ENCODE measurements at places on chromosomes 2 and 18. TPM values are rescaled to one million over a fixed set of nuclear protein-coding genes. Genes with fewer than 3 reads are reported as not detected.

Gene RAX
- total RNA-seq = not detected

Gene VIL1
- total RNA-seq = 0.73 TPM

Gene ANKRD62
- not detected for total RNA-seq

Gene SPC25
- total RNA-seq = 40.1 TPM

Gene OSBPL6
- 0.73 TPM for total RNA-seq

Gene FSHR
- total RNA-seq = not detected

Gene SCN9A
- total RNA-seq = not detected

Gene C1D
- total RNA-seq = 24.1 TPM

Gene TMEM163
- 2.3 TPM for total RNA-seq

Gene HPCAL1
- 47.0 TPM for total RNA-seq

Gene FBXO48
- total RNA-seq = 3.3 TPM

Gene EEF1B2
- 565 TPM for total RNA-seq

Gene ANKRD30BL
- not detected for total RNA-seq

Gene TRAK2
- 39.8 TPM for total RNA-seq

Gene SATB2
- 0.09 TPM for total RNA-seq

Gene ERICH2
- total RNA-seq = not detected

DNA sequence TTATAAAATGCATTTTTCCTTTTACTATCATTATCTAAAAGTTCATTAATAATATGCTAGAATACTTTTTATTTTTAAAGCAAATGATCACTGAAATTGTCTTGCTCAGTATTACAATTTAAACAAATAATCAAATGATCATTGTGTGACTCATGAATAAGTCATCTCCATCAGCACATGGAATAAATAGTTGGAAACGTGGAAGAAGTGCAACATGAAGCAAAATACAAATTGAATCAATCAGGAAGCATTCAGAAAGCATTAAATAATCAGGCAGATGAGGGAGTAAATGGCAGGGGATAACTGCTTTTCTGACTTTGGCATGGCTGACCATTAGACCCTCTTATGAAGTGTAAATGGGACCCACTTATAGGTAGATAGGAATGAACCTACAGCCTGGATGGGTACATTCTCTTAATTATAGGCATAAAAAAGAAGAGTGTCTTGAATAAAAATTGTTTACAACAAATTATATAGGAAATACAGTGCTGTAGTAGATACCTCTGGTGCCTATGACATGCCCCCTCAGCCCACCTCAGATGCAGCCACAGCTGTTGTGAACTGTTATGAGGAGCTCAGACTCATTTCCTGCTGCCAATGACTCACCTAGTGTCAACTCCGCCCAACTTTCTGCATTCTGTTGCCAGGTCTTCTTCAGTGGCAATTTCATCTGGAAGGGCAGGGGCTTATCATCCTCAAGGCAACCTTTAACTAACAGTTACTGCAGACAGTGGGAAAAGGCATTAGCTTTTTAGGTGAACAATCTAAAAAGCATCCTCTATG lies 936.0 kb downstream of the TRIB2 start:
- H3K27me3 ChIP-seq = no peaks in the 10 kb centered on the region
- no peak overlapping the region for H3K27ac ChIP-seq
- no peaks in the 10 kb centered on the region for H3K36me3 ChIP-seq
- H3K4me3 ChIP-seq = no peak overlapping the region
- no peaks in the 10 kb centered on the region for H3K4me1 ChIP-seq
- no peak for DNase-seq

- H3K27me3 ChIP-seq = peaks cover 5% of the 10 kb centered on the region
- no peak overlapping the region for H3K27ac ChIP-seq
- no peak overlapping the region for H3K4me3 ChIP-seq
- DNase-seq = no peak
Measured at GRCh38 chr2:216780843-216781242, 79.0 kb downstream of the TNP1 start.

DNA sequence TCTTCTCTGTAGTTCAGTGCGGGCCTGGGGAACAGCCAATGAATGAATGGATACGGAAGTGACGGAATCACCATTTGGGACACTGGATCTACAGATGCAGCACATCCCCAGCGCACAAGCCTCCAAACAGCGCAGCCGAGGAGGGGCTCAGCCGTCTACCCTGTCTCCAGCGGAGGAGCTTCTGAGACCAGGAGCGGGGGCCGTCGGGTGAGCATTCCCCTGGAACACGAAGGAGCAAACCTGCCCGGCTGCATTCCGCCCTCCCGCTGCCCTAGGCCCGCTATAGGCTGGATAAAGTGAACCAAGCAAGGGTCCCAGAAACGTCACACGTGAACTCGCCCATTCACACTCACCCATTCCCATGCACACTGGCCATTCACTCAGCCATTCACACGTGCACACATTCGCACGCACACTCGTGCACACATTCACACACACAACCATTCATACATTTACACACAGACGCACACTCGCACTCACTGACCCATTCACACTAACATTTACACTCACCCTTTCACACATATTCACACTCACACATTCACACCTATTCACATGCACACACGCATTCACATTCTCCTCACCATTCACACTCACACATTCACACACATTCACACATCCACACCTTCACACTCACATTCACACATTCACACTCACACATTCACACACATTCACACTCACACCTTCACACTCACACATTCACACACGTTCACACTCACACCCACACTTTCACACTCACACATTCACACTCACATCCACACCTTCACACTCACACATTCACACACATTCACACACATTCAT lies 63.4 kb downstream of the BIN1 start:
- no peak overlapping the region for H3K27ac ChIP-seq
- H3K27me3 ChIP-seq = peaks cover under 1% of the 10 kb centered on the region
- no peak overlapping the region for H3K4me3 ChIP-seq
- no peak for DNase-seq

GRCh38 chr2:204019572-204020501 lies 83.3 kb downstream of the ICOS start:
- peaks cover 38% of the 10 kb centered on the region for H3K4me1 ChIP-seq
- peak; percentile 75 for DNase-seq
- H3K27me3 ChIP-seq = no peaks in the 10 kb centered on the region
- no peak overlapping the region for H3K4me3 ChIP-seq
- peaks cover 13% of the 10 kb centered on the region for H3K36me3 ChIP-seq

DNA sequence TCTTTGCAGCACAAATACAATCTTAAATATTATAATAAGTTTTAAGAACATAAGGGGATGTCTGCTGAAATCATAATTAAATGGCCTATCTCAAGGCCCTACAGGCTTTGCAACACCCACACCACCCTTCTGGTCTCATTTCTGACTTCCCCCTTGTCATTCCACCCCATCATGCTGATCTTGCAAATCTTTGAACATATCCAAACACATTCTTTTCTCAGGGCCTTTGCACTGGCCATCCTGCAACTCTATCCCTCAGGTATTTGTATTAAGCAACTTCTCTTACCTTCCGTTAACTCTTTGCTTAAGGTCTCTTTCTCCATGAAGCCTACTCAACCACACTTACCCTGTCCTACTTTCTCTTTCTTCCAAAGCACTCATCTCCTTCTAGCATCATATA lies 51.8 kb upstream of the CCDC150 start:
- H3K27me3 ChIP-seq = peaks cover 69% of the 10 kb centered on the region
- H3K36me3 ChIP-seq = no peaks in the 10 kb centered on the region
- no peak overlapping the region for H3K27ac ChIP-seq
- no peak overlapping the region for H3K4me3 ChIP-seq
- peaks cover 12% of the 10 kb centered on the region for H3K4me1 ChIP-seq

- no peak overlapping the region for H3K4me3 ChIP-seq
- no peaks in the 10 kb centered on the region for H3K4me1 ChIP-seq
- no peaks in the 10 kb centered on the region for H3K27me3 ChIP-seq
- H3K27ac ChIP-seq = no peak overlapping the region
- H3K36me3 ChIP-seq = no peaks in the 10 kb centered on the region
- no peak for DNase-seq
Measured at GRCh38 chr2:21279525-21279924, 155.8 kb downstream of the TDRD15 start.

- H3K36me3 ChIP-seq = no peaks in the 10 kb centered on the region
- no peaks in the 10 kb centered on the region for H3K27me3 ChIP-seq
- H3K4me3 ChIP-seq = no peak overlapping the region
- peaks cover 30% of the 10 kb centered on the region for H3K4me1 ChIP-seq
- peak overlapping the region; percentile 14 for H3K27ac ChIP-seq
Measured at GRCh38 chr2:170340693-170341068, 162.7 kb downstream of the MYO3B start.

DNA sequence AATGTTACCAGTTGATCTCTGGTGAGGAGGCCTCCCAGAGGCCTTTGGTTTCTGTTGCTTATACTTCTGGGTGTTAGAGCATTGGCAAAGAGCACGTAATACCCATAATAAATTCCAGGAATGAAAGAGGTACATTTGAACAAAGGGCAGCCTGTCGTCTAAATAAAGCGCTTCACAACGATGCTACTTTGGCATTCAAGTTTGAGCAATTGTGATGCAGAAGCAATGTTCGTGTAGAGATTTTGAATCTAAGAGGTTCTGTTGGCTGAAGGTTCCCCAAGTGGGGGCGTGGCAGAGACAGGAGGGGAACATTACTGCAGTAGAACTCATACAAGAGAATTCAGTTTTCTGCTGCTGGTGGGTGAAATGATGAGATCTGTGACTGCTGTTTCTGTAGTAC lies 27.8 kb downstream of the ZNF532 start:
- peaks cover 12% of the 10 kb centered on the region for H3K4me1 ChIP-seq
- no peak for DNase-seq
- H3K27ac ChIP-seq = no peak overlapping the region
- H3K4me3 ChIP-seq = no peak overlapping the region
- peaks cover 6% of the 10 kb centered on the region for H3K27me3 ChIP-seq

- H3K4me1 ChIP-seq = peaks cover 26% of the 10 kb centered on the region
- no peak overlapping the region for H3K4me3 ChIP-seq
Measured at GRCh38 chr2:32632089-32632488, 4.2 kb downstream of the TTC27 start.

DNA sequence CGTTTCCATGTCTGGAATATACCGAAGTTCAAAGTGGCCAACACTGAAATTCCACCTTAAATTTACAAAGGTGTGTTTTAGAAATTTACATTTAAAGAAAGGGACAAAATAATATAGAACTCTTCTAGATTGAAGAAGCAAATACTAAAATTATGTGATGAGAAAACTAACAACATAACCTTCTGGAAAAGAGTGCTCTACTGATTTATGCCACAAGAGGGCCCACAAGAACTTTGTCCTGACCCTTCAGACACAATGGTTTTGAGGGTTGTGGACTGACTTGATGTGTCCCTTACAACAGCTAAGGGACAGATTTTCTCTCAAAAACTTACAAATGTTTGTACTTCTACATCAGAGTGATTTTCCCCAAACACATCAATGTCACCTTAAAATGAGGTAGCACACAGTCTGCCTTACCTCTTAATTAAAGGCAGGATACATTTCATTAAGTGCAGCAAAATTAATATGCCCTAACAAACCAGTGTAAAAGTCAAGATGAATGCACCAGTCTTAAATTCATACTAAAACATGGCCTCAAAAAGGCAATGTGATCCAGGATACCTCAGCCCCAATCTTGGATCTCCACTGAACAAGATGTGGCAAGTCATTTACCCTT lies 36.2 kb downstream of the EIF2AK3 start:
- peaks cover 4% of the 10 kb centered on the region for H3K4me1 ChIP-seq
- DNase-seq = peak; percentile 60
- H3K27ac ChIP-seq = peak overlapping the region; percentile 52
- peaks cover 24% of the 10 kb centered on the region for H3K36me3 ChIP-seq
- no peak overlapping the region for H3K4me3 ChIP-seq

DNA sequence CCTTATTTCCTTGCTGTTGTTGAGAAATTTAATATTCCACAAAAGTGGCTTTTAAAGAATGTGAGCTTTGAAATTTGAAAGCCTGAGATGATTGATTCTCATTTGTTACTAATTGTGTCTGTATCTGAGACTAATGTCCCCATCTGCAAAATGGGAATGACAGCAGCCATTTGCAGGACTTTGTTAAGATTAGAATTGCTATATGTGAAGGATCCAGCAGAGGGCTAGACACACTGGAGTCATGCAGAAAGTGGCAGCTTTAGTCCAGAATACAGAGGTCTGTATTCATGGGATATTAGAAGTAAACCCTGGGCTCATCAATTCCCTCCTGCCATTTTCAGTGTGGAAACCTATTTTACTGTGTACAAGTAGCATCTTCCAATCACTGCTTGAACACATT lies 296.5 kb upstream of the GYPC start:
- H3K27ac ChIP-seq = no peak overlapping the region
- H3K36me3 ChIP-seq = no peaks in the 10 kb centered on the region
- no peaks in the 10 kb centered on the region for H3K27me3 ChIP-seq
- no peaks in the 10 kb centered on the region for H3K4me1 ChIP-seq

GRCh38 chr2:172278667-172279066 lies 148.7 kb upstream of the ITGA6 start:
- DNase-seq = no peak
- H3K27ac ChIP-seq = no peak overlapping the region
- peaks cover 4% of the 10 kb centered on the region for H3K36me3 ChIP-seq
- H3K27me3 ChIP-seq = peaks cover 16% of the 10 kb centered on the region
- H3K4me1 ChIP-seq = no peaks in the 10 kb centered on the region
- H3K4me3 ChIP-seq = no peak overlapping the region

DNA sequence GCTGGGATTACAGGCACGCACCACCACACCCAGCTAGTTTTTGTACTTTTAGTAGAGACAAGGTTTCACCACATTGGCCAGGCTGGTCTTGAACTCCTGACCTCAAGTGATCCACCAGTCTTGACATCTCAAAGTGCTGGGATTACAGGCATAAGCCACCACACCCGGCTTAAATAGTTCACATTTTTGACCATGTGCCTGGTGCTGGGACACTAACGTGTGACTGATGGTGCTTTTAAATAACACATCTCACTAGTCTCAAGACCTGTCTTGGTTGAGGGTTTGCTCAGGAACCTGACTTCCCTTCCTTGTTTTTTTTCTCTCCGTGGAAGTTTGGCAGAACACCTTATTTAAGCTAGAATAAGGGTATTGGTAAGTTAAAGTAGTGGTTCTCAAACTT lies 8.5 kb downstream of the FMNL2 start:
- DNase-seq = no peak
- no peaks in the 10 kb centered on the region for H3K36me3 ChIP-seq
- peaks cover 30% of the 10 kb centered on the region for H3K27me3 ChIP-seq
- no peak overlapping the region for H3K27ac ChIP-seq
- H3K4me3 ChIP-seq = no peak overlapping the region

GRCh38 chr18:686339-687111 lies 25.9 kb downstream of the ENOSF1 start:
- peaks cover 36% of the 10 kb centered on the region for H3K36me3 ChIP-seq
- H3K4me3 ChIP-seq = no peak overlapping the region
- peak overlapping the region; percentile 59 for H3K27ac ChIP-seq
